ENCODE measurements at places on chromosomes 11 and 22.

- DNase-seq, result no peak
Measured at GRCh38 chr11:23924226-23924625, 572.6 kb upstream of the LUZP2 start.

GRCh38 chr22:20224256-20224626 is 43.9 kb downstream of the RTN4R start:
- no peak for DNase-seq

- DNase-seq, result no peak
Measured at GRCh38 chr11:27420722-27421572, 51.6 kb downstream of the LGR4 start.

DNA sequence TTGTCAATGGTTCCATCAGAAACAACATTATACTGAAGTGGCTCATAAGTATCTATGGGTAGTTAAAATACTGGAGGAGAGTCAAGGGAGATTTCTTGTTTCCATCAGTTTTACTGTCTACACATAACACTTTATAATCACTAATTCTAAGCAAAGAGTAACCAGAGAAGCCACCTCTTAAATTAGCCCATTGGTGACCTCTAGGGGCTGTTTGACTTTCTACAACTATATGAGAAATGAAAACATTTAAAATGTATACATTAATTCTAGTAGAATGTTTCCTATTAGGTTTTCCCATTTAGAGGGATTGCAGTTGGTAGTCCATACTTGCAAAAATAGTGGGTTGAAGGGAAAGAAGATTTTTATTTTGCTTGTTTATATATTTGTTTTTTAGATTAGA is 504.3 kb downstream of the FAM181B start:
- no peak for DNase-seq

DNA sequence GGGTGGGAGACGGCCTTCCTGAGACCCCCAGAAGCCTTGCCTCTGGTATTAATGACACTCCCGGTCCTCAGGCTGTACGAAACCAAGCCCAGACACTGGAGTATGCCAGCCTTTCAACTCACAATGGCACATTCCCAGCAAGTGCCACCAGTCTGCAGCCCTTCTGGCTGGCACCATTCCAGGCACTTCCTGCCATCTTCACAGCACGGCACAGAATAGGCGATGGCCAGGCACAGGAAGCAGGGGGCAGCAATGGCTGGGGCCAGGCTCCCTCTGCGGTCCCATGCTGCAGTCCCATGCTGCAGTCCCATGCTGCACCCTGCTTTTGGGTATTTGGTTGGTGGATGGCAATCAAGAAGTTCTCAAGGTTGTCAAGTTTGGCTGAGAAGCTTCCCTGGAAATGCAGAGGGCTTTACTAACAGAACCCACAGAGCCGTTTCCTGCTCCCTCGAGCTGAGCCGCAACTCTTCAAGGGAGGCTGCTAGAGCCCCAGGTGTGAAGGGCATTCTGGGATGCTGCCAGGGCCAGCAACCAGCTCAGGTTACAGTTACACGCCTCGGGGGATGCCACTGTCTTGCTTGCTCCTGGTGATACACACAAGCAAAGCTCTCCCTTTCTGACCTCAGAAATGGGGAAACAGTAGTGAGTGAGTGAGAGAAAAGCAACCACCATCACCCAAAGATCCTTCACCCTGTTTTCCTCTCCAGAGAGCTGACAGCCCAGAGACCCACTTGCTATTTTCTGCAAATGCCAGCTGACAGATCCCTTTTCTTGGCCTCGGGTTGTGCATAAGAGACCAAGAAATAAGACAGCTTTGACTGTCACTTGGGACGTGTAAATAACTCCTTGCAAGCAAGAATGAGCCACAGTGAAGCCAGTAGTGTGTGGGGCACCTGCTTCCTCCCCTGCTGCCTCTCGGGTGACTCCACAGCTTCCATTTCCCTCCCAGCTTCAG is 23.9 kb downstream of the LRFN4 start:
- DNase-seq, result no peak

GRCh38 chr11:17533778-17534415 is 10.3 kb downstream of the USH1C start:
- DNase-seq, result no peak
